ENCODE measurements at places on chromosomes 5 and 9.

DNA sequence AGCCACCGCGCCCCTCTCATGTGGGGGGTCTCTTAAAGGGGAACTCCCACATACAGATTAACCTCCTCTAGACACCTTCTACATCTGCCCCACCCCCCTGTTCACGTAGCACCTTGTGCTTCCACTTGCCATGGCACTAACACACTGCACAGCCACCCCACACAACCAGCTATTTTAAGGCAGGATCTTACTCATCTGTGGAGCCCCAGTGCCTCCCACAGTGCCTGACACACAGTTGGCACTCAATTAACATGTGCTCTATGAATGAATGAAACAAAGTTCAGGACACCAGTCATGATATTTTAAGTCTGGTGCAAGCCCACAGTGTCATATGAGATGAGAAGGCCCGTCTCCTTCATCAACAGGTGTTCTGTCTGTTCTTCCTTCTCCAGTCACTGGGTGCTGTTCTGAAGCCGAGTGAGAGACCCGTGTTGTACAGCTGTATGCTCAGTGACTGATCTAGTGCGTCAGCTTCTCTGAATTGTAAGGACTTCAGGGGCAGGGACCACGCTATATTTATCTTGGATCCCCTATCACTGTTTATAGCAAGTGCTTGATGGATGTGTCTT, 149.1 kb downstream of the TLE1 start:
- DNase-seq, result no peak

DNA sequence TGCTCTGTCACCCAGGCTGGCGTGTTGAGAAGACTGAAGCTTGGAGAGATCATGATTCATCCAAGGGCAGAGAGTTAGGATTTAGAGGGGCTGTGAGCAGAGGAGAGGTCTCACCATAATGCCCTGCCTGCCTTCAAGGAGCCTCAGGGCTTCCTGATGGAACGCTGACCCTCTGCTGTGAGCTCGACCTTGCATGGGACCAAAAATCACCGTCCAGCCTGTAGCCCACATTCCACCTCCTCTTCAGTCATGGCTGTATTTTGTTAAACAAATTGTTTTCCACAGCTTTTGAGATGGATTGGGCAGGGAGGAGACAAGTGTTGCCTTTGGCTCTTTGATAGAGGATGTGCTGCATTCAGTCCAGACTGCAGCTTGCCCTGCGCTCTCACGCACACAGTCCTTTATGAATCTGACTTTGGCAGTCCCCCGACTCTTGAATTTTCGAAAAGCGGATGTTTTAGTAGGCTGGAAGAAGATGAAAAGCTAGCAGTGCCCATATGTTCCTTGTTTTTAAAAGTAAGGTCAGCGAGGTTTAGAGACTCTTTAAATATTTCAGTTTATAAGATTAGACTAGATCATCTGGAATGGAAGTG, 79.5 kb downstream of the MVB12B start:
- DNase-seq, result no peak

DNA sequence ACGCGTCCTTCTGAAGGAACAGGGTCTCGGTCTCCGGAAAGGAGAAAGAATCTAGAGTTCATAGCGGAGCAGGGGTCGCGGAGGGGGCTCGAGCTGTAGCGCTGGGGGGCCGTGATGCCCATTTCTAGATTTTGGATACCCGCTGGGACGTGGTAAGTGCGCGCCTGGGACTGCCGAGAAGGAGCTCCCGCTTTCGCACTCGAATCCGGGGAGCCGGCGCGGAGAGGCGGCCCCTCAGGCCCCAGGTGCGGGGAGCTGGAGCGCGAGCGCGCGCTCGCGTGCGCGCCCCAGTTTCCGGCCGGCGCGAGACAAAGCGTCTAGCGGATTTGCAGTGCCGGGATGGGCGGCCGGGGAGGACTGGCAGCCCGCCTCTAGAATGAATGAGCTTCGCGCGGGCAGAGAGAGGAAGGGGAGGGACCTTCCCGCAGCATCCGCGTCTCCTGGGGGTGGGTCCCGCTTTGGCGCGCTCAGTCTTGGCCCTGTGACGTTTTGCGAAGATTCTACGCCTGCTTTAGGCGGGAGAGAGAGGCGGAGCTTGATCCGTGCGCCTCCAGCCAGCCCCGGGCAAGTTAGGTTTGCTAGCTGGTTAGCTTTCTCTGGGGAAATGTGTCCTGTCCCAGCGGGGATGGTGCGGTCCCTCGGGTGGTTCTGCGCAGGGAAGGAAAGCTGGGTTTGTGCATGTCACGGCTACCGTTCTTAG, 1.2 kb downstream of the LMNB1 start:
- peak; percentile 84 for DNase-seq

DNA sequence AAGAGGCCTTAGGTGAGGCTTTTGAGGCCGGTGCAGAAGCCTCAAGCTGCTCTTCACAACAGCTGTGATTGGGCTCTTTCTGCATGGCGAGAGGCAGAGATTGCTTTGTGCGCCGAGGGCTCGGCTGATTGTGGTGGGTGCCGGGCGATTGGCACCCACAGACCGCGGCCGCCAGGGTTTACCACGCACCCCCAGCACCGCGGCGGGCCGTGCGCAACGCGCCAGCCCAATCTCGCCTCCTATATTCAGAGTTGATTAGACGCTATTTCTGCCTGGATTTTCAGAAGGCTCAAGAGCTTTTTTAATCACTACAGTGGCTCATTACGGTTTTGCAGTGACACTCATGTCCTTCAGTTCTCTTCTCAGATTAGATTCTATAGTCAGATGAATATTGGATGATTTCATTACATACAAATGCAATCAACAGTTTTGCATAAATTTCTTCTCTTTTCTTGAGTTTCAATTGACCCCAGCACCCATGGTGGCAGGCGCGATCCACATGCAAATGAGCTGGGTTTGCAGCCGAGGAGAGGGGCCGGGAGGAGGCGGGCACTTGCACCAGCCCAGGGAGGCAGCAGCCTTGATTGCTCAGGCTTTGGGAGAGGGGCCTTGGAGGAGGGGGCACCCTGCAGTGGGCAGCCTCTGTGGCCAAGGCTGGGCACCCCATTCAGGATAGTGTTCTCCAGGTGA, 33.8 kb upstream of the PTGS1 start:
- DNase-seq, result no peak

DNA sequence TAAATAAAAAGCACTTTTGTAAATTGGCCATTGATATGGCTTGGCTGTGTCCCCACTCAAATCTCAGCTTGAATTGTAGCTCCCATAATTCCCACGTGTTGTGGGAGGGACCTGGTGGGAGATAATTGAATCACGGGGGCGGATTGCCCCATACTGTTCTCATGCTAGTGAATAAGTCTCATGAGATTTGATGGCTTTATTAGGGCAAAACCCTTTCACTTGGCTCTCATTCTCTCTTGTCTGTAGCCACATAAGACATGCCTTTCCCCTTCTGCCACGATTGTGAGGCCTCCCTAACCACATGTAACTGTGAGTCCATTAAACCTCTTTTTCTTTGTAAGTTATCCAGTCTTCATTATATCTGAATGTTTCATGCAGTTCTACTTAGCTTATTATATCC, 153.2 kb downstream of the TARS1 start:
- DNase-seq, result no peak

DNA sequence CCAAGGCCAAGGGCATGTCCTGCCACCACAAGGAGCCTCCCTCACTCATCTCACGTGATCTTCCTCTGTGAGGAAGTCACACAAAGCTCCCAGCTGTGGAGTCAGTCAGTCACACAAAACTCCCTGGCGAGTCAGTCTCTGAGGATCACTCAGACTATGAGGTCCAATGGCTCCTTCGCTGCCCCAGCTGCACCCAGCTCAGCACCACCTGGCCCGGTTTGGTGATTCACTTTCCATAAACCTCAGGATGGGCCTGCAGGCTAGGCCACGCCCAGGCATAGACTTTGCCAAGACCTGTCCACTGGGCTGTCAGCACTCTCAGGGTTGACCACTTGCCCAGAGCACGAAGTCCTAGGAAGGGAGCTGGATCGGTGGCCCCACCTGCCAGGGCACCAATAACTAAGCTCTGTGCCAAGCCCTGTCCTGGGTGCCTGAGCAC, 233.8 kb downstream of the HSPA4 start:
- peak; percentile 30 for DNase-seq
